ENCODE measurements at places on chromosomes 13 and 19.

- DNase-seq = no peak
Observed at GRCh38 chr19:7865262-7865911, 8.8 kb downstream of the PRR36 start.

- DNase-seq = no peak
Observed at GRCh38 chr19:14394167-14394566, 12.9 kb downstream of the ADGRE5 start.

- peak; percentile 49 for DNase-seq
Observed at GRCh38 chr19:39083983-39084731, at the start of gene ACP7. Gene ACP7 (plus strand): TSS chr19:39084368. CDS start chr19:39085270, 902 bp downstream.

GRCh38 chr13:34179481-34179880 lies 361.5 kb downstream of the RFC3 start:
- DNase-seq = no peak

GRCh38 chr13:39385154-39385553 lies 217.8 kb downstream of the LHFPL6 start:
- no peak for DNase-seq

- no peak for DNase-seq
Observed at GRCh38 chr13:75016225-75016624, 465.7 kb downstream of the TBC1D4 start.

DNA sequence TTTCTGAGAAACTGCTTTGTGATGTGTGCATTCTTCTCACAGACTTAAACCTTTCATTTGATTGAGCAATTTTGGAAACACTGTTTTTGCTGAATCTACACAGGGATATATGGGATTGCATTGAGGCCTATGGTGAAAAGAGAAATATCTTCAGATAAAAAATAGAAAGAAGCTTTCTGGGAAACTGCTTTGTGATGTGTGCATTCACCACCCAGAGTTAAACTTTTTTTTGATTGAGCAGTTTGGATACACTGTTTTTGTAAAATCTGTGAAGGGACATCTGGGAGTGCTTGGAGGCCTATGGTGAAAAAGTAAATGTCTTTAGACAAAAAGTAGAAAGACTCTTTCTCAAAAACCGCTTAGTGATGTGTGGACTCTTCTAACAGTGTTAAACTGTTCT lies 1683.8 kb downstream of the UQCRFS1 start:
- DNase-seq = no peak

DNA sequence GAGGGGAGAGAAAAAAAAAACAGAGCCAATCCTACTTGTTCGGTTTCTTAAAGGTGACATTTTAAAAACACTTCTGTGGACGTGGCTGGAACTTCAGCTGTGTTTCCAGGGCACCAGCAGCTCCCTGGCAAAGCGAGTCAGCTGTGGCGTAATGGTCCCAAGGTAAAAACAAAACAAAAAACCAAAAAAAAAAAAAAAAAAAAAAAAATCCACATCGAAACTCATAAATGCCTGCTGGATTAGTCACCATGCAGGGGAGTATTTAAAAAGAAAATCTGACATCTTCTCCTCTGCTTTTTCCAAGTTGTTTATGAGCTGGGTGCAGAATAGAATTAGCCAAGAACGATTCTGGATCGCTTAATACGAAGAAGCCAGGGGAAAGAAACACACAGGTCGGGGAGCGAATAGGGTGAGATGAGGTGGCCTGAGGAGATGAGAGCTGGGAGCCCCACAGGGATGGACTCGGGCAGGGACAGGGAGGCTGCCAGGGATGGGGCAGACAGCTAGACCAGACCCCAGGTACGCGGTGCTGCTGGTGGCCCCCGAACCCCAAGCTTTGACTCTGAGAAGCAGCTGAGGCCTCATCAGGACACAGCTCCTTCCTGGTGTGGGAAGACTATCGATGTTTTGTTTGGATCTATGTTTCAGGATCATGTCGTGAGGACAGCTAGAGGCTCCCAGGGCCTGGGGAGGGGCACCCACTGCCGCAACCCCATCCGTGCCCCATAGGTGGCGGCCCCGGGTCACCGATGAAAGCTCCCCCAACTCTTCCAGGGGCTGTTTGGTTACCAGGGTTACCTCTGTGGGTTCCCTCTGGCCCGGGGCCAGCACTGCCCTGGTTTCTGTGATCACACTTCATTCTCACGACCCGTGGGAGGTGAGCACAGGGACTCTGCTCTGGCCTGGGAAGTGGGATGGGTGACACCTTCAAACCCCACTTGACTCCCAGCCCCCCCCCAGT lies 3.1 kb upstream of the CTXN1 start:
- peak; percentile 83 for DNase-seq
